SJSA1 (cell line): ENCODE measurements at places on chromosomes 7 and 10. TPM values are rescaled to one million over a fixed set of nuclear protein-coding genes. Genes with fewer than 3 reads are reported as not detected.

Gene RBM20
- total RNA-seq = 16.5 and 17.0 TPM in 2 replicates

Gene CDH23
- total RNA-seq = 0.16 and 0.37 TPM in 2 replicates

Gene SAP25
- 0.60 TPM in 1 of 2 replicates, not detected in the other for total RNA-seq

Gene PTPRZ1
- total RNA-seq = 0.22 TPM in 1 of 2 replicates, not detected in the other

DNA sequence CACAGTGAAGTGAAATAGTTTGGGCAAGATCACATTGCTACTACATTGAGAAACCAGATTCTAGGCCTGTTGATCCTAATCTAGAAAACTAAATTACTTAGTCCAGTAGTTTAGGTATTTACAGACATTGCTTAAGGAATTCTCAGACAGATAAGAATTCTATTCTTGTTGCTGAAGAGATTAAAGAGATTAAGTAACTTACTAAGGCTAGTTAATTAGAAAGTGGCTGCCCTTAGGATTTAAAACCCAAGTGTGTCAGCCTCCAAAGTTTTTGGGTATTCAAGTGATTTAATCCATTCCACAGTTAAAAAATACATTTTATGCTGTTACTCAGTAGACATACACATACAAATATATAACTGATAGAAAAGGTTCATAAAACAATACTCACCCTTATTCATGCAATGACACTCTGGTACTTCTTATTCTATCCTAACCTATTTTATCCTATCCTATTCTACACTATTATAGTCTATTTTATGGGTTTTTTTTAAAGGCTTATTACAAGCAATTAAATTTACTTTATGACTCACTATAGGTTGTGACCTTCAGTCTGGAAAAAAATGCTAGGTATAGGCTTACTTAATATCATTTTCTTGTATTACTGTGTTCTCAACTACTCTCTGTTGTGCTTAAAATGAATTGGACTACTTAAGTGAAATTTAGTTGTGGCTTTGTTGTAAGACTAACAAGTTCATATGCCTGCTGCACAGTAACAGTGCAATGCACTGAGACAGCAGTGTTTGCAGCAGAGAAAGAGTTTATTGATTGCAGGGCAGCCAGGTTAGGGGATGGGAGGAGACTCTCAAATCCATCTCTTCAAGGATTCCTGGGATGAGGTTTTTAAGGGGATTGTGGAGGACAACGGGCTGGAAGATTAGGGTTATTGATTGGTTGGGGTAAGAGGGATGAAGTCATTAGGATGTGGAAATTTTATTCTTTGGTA is 10.7 kb downstream of the SPAM1 start:
- DNase-seq = no peak

DNA sequence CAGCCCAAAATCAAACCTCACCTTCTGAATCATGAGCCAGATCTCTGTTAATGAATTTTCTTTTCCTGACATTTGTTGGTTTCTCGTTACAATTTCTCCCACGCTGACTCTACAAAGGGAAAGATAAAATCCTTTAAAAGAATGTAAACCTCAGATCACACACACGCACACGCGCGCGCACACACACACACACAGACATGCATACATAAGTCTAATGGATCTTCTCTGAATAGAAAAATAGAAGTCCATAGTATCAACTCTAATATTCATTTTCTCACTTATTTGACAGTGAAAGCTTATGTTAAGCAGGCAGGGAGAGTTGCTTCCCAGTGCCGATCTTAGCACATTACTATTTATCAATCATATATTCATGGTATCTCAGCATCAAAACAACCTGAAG is 1.4 kb downstream of the ETV1 start:
- no peak for DNase-seq

GRCh38 chr7:118148930-118149329 is 35.0 kb upstream of the LSM8 start:
- no peak for DNase-seq

DNA sequence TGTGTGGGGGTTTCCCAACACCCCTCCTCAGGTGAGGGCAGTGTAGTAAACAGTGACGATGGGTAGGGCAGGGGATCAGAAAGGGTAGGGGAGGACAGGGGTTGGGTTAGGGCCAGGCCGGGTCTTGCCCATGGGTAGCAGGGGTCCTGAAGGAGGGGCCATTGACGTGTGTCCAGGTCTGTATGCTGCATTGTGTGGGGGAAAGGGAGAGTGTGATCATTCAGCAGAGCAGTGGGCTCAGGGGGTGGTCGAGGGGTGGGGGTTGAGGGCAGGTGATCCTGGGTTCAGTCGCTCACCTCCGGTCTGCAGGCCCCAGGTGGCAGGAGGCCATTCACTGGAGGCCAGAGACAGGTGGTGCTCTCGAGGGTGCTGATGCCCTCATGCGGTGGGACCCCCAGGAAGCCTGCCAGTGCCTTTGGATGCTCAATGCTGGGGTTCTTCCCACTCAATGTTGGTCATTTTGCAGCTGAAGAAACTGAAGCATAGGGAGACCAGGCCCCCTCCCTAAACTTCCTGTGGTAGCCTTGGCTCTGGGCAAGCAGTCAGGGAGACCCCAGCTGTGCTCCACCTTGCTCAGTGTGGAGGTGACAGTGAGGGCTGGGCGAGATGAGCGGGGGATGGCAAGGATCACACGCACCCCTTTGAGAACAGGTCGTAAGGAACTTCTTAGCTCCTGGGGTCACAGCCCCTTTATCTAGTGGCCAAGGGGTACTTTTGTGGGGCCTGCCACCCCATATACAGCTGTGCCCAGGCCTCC is 48.8 kb upstream of the CAMK2B start:
- DNase-seq = no peak

- peak; percentile 27 for DNase-seq
Observed at GRCh38 chr10:88389456-88389855, 193.7 kb downstream of the RNLS start.

DNA sequence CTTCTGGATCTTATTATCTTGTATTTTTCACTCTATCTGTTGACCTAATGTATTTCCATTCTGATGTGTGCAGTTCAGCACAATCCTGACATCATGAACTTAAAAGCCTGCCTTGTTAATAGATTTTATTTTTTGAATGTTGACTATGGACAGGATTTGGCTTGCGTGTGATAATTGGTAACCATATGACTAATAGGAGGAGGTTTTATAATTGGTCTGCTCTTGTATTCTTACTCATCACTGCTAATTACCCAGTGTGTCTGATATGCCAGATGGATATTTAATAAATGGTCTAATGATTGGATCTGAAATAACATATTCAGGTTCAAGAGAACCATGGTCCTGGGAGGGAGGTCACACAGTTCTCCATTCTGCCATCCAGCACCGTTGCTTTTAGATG is 45.9 kb downstream of the MTURN start:
- no peak for DNase-seq

- no peak for DNase-seq
Observed at GRCh38 chr7:148436571-148436970, 154.0 kb upstream of the C7orf33 start.

DNA sequence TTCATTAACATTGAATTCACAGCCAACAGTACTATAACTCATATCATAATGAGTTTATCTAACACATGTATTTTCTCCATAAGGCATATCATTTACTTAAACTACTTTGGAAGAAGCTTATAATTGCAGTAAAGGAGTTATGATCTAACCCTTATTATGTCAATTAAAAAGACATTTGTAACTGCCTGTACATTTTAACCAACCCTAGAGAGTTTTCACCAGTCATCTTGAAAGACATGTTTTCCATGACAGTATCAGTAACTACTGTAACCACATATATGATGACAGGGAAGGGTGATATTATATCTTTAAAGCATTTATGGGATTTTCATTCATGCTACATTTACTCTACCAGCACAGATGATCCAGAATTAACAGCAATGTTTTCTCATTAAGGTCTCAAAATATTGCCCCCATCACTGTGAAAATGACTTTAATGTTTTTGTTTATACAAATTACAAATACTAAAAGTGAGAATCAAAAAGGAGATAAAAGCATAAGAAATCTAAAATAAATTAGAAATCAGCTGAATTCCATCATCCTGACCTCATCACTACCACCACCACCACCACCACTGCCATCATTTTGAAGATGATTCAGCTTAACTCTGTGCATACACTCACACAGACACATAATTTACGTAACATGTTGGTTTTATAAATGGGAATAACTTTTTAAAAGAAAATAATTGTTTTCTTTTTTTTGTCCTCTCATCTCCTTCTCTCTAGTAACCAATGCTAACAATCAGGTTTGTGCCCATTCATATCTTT is 53.6 kb downstream of the MKLN1 start:
- DNase-seq = peak; percentile 22

- no peak for DNase-seq
Observed at GRCh38 chr10:110033701-110034235, 26.0 kb downstream of the ADD3 start.

DNA sequence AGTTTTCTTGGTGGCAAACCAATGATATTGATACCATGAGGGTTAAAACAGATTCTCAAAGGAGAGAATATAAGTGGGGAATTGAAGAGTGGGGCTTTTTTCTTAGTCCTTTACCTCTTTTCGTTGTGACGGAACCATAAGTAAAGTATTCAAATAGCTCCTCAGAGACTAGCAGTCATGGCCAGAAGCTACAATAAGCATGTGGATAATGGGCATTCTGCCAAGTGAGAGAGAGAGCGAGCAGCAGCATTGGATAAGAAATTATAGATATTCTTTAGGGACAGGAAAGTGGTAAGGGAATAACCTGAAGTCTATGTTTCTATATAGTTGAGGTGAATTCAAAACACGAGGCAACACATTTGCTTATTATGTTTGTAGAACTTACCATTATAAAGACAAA is 235.1 kb downstream of the SEMA3E start:
- no peak for DNase-seq

DNA sequence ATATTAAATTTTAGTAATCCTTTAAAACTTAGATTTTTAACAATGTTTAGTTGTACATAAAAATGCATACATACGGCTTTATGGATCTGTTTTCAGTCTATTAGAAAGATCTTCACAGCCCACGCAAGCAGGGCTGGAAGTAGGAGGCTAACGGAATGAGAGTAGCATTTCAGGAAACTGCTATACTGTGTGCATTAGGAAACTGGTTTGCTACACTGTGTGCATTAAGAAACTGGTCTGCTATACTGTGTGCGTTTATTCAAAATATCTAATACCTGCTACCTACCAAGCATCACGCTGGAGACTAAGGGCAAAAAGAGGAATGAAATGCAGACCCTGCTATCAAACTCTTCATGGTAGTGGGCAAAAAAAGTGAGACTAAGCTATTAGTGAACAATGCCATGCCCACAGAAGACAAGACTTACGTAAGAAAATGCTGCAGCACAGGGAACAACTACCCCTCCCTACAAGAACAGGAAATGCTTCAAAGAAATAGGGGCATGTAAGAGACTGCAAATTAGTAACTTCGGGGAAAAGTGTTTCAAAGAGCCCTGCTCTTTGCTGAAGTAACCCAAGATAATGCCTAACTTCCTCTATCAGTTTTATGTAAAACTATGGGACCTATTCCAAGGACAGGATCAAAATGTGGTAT is 11.3 kb downstream of the RAB11FIP2 start:
- DNase-seq = no peak

DNA sequence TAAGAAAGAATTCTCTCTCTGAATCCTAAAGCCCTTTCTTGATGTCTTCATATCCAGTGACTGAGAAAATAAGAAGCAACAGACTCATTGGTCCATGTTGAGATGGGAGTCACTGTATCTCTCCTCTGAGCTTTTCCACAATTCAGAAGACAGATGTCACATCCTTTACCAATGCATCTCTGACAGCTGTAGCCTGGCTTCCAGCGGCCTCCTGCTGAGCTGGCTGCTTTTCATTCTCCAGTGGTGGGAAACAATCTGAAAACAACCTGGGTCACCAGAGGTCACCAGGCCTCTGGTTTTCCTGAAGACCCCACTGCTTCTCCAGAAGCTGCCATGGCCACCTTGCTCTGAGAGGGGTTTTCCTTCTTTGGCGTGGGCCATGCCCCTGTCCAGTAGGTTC is 18.3 kb upstream of the RPA3 start:
- no peak for DNase-seq

DNA sequence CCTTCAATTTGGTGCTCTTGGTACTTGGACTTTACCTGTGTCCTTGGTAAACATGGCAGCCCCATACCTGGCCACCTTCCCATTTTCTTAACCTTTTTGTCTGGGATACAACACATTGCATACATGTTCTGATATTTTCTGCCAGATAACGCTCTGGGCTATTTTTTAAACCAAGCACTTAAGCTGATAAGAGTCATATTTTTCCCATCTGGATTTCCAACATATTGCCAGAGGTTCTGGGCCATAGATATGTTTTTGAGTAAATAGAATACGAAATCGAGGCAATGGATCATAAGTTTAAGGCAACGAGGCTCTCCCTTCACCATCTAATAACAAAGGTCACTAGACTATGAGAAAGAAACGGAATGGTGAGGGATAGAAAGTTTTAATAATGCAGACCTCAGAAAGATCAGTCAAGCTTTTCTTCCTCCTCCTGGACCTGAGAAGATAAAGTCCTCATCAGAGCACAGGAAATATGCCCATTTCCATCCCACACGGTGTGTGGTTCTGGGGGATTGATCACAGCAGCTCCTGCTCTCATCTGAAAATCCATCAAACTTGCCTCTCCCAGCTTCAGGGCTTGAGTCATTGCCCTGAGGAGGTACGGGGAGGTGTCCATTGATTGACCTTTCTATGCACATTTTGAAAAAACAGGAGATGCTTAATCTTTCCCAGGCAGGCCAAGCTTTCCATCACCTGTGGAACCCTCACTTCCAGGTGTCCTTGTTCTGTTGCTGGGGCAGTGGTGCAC is 257.2 kb downstream of the GFRA1 start:
- DNase-seq = no peak
